Neural crest cell (in vitro differentiated cells): ENCODE measurements at places on chromosomes 3 and 15. TPM values are rescaled to one million over a fixed set of nuclear protein-coding genes. Genes with fewer than 3 reads are reported as not detected.

The CPNE4 gene
- total RNA-seq: 16.1 and 18.1 TPM in 2 replicates

The CIAO2A gene
- 66.1 and 66.2 TPM in 2 replicates for total RNA-seq

The KLHL40 gene
- total RNA-seq: not detected in 2 replicates

The AGTR1 gene
- total RNA-seq: 2.1 and 2.3 TPM in 2 replicates

The C3orf22 gene
- not detected in 2 replicates for total RNA-seq

The MAGEL2 gene
- total RNA-seq: 11.9 and 13.1 TPM in 2 replicates

The TMEM207 gene
- not detected in 2 replicates for total RNA-seq

The ATP8B4 gene
- total RNA-seq: 0.18 TPM in 1 of 2 replicates, not detected in the other

The BSN gene
- total RNA-seq: 6.1 and 6.5 TPM in 2 replicates

The FANCD2OS gene
- total RNA-seq: not detected in 2 replicates

The SCG3 gene
- 7.5 and 8.1 TPM in 2 replicates for total RNA-seq
